ENCODE measurements at places on chromosomes 3 and 15.
A peak's percentile ranks its signal among the peaks of the same experiment; 100 is the strongest.

- no peak for DNase-seq
These were observed 519.2 kb downstream of the OTOL1 start for GRCh38 chr3:162015856-162016255.

DNA sequence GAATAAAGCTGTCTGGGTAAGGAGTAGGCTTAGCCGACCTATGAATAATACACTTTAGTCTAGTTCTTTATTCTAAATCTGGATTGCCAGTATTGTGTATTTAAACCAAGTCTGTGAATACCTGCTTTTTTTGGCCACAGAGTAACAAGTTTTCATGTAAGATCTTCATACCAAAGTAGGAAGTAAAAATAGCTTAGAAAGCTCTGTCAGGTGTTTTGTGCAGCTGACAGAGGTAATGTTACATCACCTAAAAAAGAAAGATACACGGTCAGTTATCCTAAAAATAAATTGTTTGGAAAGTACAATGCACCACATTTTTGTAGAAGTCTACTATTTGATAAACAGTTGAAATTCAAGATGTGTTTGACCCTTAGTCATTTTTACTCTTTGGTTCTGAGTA is 16.5 kb downstream of the CALML4 start:
- DNase-seq = no peak

- DNase-seq = no peak
These were observed 21.3 kb upstream of the TMEM108 start for GRCh38 chr3:133016838-133017309.

DNA sequence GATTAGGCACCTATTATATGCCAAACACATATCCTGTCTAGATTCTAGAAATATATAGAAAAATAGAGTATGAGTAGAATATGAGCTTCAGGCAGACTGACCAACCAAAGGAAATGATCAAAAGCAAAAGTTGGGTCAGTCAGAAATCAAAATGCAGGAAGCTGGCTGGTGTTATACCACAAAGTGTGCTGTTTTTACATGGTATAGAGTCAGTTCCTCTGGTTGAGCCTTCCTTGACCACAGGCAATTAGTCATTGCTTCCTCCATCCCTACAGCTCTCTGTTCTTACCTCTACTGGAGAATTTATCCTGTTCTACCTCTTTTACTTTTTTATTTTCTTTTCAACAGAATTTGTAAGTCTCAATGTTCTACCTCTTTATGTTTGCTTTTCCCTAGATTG is 149.8 kb downstream of the TMCO5A start:
- DNase-seq = peak; percentile 35

DNA sequence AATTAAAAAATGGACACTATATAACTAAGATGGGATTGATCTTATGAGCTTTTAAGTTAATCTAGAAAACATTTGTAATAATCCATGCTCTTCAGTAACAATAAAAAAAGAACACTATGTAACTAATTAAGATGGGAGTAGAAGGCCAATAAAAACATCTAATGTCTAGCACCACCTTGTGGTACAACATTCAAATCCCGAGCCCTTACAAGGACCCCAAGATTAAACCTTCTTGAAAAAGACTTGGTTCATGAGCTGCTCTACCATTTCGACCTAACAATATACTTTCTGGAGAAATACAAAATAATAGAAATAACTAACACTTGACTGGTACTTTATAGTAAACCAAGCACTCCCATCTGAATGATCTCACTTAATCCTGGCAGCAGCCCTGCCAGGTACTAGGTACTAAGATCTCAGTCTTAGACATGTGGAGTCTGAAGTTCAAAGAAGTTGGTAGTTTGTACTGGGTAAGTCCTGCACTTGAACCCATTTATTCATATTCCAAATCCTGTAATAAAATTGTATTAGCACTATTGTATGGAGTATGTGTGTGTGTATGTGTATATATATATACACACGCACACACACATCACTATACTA is 21.8 kb downstream of the METTL6 start:
- peak; percentile 61 for DNase-seq
